ENCODE measurements at places on chromosomes 1 and 21.
A peak's percentile ranks its signal among the peaks of the same experiment; 100 is the strongest.

- DNase-seq, result no peak
Measured at GRCh38 chr1:156993426-156994147, 52.0 kb downstream of the ARHGEF11 start.

DNA sequence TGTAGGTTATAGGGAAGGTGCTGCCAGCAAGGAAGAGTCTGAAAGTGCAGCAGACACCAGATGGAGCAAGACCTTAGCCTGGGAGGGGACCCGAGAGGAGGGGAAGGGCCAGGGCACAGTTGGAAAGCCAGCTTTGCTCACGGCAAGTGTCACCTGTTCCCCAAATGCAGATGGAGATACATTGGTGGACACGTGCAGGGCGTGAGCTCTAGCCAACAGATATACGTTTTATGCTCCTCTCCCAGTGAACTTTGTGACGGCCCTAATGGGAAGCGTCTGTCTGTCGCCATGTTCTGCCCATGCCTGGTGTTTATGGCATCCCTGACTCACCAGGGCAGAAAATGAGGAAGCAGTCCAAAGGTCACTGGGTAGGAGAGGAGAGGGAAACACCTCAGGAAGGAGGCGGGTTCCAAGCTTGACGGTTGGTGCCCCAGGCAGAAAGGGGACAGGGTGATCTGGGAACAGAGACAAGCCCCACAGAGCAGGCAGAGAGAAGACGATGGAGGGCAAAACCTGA is 7.6 kb downstream of the GPA33 start:
- no peak for DNase-seq

- DNase-seq, result peak; percentile 83
Measured at GRCh38 chr1:93448292-93448982, 519 bp downstream of the FNBP1L start.

- peak; percentile 64 for DNase-seq
Measured at GRCh38 chr1:16605532-16606505, 7.5 kb downstream of the NBPF1 start.

- DNase-seq, result no peak
Measured at GRCh38 chr1:91511386-91511785, 10.7 kb downstream of the CDC7 start.

DNA sequence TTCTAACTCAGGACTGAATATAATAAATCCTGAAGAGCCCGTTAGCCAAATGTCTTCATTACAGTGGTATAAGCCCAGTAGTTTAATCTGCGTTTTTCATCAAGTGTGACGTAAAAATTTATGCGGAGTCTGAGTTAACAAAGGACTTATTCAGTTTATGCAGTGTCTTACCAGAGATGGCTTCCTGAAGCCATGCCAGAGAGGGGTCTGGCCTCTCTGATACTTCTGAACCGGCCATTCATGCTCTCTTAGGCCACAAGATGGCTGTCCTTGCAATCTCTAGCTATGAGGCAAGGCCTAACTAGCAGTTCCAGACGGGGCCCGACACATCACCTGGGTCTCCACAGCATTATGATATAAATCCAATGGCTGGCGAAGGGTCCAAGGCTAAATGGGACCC is 101.4 kb downstream of the TEX35 start:
- DNase-seq, result no peak

DNA sequence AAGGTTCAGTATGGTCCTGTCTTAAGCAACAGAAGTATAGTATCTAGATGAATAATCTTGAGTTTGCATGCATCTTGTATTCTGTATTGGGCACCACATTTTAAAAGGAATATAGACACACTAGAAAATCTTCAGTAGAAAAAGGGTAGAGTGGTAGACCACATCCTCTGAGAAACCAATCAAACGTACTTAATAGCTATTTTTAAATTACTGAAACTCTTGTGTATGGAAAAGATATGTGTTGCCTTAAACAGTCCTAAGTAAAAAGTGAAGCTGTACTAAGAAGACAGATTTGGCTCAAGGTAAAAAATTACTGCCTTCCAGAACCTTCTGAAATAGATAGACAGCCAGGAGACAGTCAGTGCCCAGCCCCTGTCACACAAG is 3.1 kb downstream of the CTXND2 start:
- no peak for DNase-seq

DNA sequence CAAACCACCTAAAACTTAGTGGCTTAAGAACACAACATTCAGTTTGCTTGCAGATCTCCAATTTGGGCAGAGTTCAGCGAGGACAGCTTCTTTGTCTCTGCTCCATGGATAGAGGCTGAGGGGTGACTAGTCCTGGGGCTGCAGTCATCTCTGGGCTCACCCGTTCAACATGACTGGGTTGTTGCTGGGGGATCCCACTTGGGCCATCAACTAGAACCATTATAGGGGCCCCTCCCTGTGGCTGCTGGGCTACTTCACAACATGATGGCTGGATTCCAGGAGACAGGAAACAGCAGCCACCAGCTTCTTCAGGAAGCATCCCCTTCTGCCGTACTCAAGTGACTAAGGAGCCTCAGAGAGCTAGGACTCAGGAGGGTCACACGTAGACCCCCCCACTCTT is 140.9 kb downstream of the RHOU start:
- peak; percentile 49 for DNase-seq

GRCh38 chr1:1968767-1969504 is 34.6 kb downstream of the CFAP74 start:
- DNase-seq, result no peak

DNA sequence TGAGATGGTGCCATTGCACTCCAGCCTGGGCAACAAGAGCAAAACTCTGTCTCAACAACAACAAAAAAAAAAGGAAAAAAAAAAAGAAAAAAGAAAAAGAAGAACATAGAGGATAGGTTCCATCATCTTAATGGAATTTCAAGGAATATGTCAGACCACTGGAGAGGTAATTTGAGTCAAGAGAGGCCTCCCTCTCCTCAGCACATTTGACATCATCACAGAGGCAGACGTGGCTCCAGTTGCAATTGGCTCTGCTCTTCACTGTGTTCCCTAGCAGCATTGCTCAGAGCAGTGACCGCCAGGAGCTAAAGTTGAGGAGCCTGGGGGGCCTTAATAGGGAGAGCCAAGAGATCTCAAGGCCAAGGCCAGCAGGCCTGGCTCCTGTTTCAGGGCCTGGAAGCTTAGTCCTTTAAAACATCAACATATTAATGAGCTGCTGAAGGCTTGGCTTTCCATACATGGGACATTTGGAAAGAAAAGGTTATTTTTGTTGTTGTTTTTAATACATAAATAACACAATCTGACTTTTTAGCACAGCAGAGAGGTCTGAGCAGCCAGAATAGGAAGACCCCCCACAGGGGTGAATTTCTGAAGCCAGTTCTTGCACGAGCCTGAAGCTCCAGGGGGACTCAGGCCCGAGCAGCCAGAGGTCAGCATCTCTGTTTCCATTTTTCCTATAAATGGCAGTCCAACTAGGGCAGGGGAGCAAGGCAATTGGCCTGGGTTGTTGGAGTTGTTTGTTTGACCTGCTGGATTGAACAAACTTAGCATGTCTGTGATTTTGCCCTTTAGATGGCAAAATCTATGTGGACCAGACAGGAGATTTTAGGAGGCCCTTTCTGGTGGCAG is 118.3 kb upstream of the FGGY start:
- DNase-seq, result no peak

DNA sequence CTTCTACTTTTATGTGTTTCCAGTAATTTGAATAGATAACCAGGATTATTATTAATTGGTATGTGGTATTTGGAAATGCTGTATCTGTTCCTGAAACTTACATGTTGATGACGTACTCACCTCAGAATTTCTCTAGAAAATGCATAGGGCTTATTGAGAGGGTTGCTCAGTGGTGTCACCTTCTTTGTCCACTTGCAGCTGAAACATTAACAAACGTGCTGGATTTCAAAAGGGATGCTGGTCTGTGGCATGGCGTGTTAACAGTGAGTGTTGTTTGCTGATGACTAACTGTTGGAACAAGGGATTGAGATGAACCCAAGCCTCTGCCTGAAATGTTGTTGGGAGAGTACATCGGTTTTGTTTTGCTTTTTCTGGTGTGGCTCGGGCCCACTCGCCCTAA is 67.9 kb downstream of the S100B start:
- no peak for DNase-seq

- DNase-seq, result peak; percentile 85
Measured at GRCh38 chr1:150159550-150159949, 9.8 kb downstream of the PLEKHO1 start.

GRCh38 chr1:208747979-208748378 is 503.8 kb upstream of the PLXNA2 start:
- DNase-seq, result no peak

DNA sequence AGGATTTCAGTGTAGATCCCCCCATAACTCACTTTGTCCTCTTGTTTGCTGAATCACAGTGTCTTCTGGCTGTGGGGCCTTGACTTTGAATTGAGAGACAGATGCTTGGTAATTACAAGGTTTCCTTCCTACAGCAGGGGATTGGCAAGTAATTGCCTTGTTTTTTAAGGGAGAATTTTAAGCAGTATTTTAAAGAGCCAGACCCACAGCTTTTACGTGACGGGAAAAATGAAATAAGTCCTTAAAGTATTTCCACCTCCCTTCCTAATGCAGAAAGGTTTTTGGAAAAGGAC is 41.0 kb downstream of the PGBD5 start:
- no peak for DNase-seq

DNA sequence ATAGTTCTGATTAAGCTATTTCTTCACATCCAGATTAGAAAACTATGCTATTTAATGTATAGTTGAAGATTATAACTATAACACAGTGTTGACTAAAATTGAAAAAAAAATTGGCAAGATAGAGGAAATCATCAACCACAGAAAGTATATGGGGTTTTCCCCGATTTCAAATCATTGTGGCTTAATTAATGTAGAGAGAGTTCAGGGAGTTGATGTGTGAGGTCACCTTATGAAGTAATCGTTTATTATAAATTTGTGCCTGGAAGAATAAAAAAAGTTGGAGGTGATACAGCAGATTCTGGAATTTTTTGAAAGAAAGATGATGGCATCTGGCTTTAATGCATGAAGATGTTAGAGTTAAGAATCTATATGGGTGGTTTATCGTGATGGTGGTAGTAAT is 84.3 kb downstream of the PTGS2 start:
- no peak for DNase-seq

- DNase-seq, result no peak
Measured at GRCh38 chr1:202076050-202076511, 46.6 kb upstream of the GPR37L1 start.

DNA sequence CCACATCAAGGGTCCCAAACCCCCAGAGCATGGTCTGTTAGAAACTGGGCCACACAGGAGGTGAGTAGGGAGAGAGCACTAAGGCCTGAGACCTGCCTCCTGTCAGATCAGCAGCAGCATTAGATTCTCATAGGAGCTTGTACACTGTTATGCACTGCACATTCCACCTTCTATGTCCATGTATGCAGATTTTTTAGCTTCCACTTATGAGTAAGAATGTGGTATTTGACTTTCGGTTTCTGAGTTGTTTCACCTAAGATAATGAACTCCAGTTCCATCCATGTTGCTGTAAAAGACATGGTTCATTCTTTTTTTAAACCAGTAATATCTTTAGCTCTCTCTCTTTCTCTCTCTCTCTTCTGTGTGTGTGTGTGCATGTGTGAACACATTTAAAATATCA is 663 bp upstream of the GBP6 start:
- no peak for DNase-seq

DNA sequence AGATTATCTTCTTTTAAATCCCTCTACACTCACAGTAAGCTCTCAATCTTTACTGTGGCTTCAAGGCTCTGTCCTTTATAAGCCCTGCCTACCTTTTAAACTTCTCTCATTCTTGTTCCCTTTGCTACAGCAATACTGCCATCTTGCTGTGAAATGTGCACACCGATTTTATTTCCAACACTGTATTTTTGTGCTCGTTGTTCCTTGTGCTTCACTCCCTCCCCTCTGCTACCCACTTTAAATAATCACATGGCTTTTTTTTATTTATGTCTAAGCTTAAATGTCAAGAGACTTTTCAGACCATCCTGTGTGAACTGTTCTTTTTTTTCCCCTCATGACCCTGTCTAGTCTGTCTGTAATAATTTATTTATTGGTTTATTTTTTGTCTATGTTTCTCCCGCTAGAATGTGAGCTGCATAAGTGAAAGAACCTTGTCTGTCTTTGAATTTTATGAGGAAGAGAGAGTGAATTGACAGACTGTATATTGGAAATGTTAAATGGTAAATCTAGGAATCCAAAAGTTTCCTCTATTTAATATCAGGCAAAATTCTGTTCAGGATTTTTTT is 45.7 kb downstream of the ABCD3 start:
- no peak for DNase-seq

DNA sequence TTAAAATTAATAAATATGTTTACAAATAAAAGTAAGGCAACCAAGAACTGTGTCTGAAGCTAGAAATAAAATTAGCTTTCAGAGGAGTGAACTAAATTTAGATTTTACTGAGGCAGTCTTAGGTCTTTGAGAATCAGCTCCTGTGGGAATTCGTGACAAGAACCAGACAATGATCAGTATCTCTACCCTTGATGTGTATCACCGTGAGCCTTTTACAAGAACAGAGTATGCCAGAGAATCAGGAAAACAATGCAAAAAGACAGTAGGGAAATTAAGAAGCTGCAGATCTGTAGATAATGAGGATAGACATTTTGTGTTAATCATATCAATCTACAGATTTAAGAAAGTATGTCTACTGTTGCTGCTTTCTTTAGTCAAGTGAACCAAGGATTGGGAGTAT is 351.0 kb downstream of the COL11A1 start:
- DNase-seq, result no peak

- no peak for DNase-seq
Measured at GRCh38 chr1:97565886-97566285, 354.9 kb downstream of the DPYD start.

GRCh38 chr1:117060441-117061317 is 553 bp downstream of the TTF2 start:
- peak; percentile 91 for DNase-seq

GRCh38 chr1:234941321-234942011 is 187.2 kb downstream of the TOMM20 start:
- DNase-seq, result no peak

GRCh38 chr1:25150985-25151495 is 81.3 kb downstream of the SYF2 start:
- DNase-seq, result no peak

DNA sequence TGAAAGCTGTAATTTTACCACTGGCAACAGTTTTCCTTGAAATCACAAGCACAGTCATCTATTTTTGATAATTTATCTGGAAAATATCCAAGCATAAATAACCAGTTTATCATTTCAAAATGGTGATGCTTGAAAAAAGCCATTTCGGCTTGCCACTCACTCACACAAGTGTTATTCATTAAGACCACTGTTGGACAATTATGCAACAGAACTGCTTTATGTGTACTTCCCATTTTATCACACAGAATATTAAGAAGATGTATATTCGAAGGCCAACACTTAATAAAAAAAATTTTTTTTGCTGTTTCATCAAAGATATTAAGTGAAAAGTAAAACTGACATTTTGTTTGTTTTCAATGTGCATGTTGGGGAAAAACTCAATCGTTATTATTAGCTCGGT is 62.3 kb downstream of the EIF4G3 start:
- DNase-seq, result no peak

- DNase-seq, result no peak
Measured at GRCh38 chr21:31161157-31161556, 122.9 kb upstream of the KRTAP19-8 start.

DNA sequence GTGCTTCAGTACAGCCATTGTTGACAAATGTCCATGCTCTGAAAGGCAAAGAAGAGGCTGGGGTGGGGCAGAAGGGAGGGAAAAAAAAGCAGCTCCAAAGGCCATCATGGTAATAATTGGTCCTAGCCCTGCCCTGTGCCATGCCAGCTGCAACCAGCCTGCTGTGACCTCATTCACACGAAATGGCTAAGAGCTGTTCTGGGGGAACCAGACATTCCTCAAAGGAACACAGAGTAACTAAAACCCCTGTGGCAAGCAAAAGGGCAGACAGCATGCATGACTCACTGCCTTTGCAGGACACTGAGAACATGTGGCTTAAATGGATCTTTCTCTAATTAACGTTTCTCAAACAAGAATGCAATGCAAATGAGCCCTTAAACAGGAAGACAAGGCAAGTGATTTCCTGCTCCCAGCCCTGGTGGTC is 42.3 kb downstream of the STYXL2 start:
- no peak for DNase-seq
